B cell (primary cell): ENCODE measurements at places on chromosomes 12 and 14. TPM values are rescaled to one million over a fixed set of nuclear protein-coding genes. Genes with fewer than 3 reads are reported as not detected.

Gene KITLG
- total RNA-seq, result not detected in 2 replicates

Gene FLVCR2
- total RNA-seq, result 1.3 and 1.6 TPM in 2 replicates

Gene AICDA
- total RNA-seq, result 0.94 and 0.95 TPM in 2 replicates

GRCh38 chr12:62306569-62307530 is 46.6 kb downstream of the USP15 start:
- no peak for DNase-seq

- DNase-seq, result no peak
Observed at GRCh38 chr14:56276108-56276507, 157.9 kb downstream of the PELI2 start.

- no peak for DNase-seq
Observed at GRCh38 chr12:71125949-71126348, 31.9 kb downstream of the TSPAN8 start.

DNA sequence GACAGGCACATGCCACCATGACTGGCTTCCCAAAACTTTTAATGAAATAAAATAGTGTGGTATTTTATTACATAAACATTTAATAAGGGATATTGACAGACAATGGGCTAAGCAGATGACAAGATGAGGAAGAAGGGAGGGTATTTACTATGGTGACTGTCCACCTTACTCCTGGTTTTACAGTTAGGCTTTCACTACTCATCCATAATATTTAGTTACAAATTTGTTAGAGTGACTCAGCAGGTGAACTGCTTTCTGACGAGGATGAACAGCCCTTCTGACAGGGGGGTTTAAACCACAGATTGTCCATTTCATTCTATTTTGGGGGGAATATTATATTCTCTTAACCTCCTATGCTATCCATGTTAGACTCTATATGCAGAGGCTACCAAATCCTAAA is 3.6 kb upstream of the PALS1 start:
- no peak for DNase-seq
